Iris pigment epithelial cell (primary cell): ENCODE measurements at places on chromosomes 3 and 15.

GRCh38 chr15:51492528-51492927, 130.0 kb downstream of the DMXL2 start:
- no peak for DNase-seq

DNA sequence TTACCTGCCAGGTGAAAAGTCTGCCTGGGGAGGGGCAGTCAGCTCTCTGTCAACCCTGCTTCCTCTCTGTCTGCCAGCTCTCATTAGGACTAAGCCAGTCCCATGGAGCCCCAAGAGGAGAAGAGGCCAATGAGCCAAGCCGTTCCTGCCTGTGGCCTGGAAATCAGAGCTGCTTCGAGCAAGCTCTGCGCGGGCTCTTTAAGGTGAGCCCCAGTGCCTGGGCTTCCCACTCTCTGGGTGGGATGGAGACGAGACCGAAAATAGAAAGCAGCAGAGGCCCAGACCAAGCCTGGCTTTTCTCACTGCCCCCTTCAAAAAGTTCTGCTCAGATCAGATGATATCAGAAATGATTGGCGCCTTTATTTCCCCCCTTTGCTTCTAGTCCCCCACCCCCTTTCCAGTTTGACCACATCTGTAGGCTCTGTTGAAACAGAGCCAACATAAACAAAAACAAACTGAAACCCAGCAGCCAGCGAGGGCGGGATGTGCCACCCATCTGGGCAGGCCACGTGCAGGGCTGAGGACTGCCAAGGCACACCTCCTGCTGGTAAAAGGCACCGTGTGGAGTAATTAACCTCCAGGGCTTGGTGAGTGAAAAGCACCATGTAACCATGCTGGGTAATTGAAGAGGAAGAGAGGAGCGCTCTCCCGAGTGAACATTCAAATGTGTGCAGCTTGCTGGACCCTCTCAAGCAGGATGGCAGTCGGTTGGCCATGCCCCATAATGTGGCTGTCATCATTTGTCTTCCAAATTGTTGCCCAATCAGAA, 471.0 kb upstream of the PROK2 start:
- DNase-seq: no peak

DNA sequence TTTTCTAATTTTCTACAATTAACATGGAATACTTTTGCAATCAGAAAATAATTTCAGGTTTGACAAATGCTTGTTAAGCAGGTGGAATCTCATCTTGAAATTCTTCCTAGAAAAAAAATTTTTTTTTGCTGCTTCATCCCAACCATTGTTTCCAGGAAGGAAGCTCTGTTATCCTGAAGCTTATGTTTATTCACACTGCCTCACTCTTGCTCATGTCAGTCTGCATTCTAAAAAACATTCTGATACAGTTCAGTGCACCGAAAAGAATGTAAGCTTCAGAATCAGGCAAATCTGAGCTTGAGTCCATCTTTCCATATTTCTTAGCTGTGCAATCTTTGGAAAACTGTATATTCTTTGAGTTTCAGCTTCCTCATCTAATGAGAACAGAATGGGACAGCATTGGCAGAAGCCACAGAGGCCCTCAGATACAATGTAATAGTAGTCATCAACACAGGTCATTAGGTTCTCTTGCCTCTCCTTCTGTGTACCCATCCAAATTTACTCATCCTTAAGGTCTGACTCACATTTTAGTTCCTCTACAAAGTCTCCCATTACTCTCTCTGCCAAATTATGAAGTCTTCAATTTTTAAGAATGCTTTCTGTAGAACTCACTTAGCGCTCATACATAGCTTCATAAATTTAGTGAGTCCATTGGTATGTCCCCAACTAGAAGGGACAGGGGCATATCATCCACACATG, 881.8 kb upstream of the NR2F2 start:
- no peak for DNase-seq

GRCh38 chr3:4320096-4320911, 17.1 kb downstream of the SETMAR start:
- no peak for DNase-seq

DNA sequence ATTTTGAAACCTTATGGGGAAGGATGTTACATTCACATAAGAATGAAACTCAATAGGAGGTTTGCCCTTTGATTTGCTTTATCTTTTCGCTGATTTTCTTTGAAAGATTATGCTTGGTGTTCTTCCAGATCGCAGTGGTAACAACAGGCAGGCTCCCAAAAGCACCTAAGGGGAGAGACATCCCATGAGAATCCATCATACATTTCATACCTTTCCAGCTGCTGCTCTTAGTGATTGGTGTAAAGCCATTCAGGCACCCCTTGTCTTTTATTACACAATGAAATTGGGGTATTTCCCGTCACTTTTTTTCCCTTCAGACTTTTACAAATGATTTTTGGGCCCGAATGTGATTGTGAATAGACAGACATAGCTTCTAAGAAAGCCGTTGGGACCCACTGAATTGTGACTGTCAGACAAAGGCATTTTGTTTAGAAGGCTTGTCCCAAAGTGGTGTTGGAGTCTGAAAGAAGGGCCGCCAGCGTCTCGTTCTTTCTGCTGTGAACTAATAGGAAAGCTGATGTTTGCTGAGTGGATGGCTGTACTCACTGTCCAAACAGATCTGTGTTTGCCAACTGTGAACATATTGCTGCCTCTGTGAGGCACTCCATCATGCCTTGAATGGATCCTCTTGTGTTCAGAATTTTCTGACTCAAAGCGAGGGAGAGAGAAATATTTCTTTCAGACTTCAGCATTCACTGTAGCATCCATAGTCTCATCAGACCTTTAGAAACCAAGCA, 164.3 kb downstream of the FNDC3B start:
- DNase-seq: no peak

DNA sequence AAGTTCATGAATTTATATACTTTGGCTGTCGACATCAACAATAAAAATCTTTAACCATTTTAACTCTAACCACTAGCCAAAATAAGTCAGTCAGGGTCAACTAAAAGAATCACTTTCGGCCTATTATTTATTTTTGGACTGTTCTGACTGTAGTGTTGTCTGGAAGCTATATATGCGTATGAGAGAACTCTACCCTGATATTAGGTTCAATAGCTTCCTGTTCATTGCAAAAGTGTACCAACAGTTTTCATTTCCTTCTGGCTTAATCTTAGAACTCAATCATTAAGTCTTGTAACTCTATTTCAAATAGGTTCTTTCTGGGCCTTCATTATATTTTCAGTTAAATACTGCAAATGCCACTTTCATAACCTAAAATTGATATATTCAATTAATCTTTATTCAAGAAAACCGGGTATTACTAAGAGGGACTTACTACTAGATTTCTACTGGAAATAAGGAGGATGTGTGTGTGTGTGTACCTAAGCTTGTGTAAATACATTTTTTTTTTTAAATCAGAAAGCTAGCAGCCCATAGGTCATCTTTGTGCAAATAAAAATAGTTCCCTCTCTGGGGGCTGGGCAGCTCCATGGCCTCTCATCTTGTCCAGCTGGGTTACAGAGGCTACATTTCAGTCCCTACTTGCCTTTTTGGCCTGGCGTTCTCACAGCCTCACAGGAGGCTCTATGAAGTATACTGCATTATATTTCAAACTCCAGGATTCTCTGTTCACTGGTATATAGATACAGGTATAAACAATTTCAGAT, 5.8 kb downstream of the SERPINI2 start:
- DNase-seq: no peak

GRCh38 chr3:176683382-176683781, 513.9 kb downstream of the TBL1XR1 start:
- DNase-seq: no peak

GRCh38 chr3:149808209-149808829, 4.7 kb upstream of the RNF13 start:
- peak; percentile 86 for DNase-seq

GRCh38 chr3:39135170-39135805, 18.1 kb downstream of the CSRNP1 start:
- no peak for DNase-seq

- DNase-seq: no peak
Observed at GRCh38 chr3:194306109-194306686, 44.9 kb downstream of the CPN2 start.

- no peak for DNase-seq
Observed at GRCh38 chr3:154367221-154367620, 42.9 kb upstream of the DHX36 start.

- DNase-seq: no peak
Observed at GRCh38 chr3:54530944-54531343, 396.9 kb downstream of the LRTM1 start.

GRCh38 chr3:115074502-115074901, 72.6 kb downstream of the ZBTB20 start:
- peak; percentile 81 for DNase-seq

DNA sequence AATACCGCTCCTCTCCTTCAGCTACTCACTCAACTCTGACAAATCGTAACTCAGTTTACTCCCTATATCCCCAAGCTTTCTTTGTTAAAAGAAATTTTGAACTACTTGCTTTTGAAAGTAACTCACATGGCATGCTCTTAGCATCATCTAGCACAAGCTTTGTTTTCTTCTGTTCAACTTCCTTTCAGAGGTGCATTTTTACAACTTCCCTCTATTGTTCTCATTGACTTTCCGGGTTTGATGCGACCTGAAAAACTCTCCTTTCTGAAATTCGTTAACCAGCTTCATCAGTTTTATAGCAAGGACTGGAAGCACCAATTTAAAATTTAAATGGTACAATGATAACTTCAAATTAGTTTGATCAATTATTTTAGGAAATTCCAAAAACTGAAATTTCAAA, 629.5 kb upstream of the TGFBR2 start:
- no peak for DNase-seq
